Tracheal epithelial cell (primary cell): ENCODE measurements at places on chromosomes 1 and 21. TPM values are rescaled to one million over a fixed set of nuclear protein-coding genes. Genes with fewer than 3 reads are reported as not detected.

Gene CFHR1
- total RNA-seq, result not detected in 2 replicates

Gene REN
- total RNA-seq, result not detected in 2 replicates

Gene IGSF21
- total RNA-seq, result not detected in 2 replicates

Gene ASTN1
- total RNA-seq, result under 0.01 TPM in 1 of 2 replicates, not detected in the other

Gene HSPA6
- 0.85 and 24.3 TPM in 2 replicates for total RNA-seq

Gene HJV
- total RNA-seq, result not detected in 2 replicates

Gene DCDC2B
- total RNA-seq, result under 0.01 TPM in 1 of 2 replicates, not detected in the other

Gene CTSS
- total RNA-seq, result 1.7 and 19.0 TPM in 2 replicates

Gene PRAMEF4
- total RNA-seq, result not detected in 2 replicates

Gene NUF2
- 0.21 and 2.7 TPM in 2 replicates for total RNA-seq

Gene C1orf185
- total RNA-seq, result not detected in 2 replicates

Gene TMPRSS2
- 1.1 and 5.1 TPM in 2 replicates for total RNA-seq

Gene CD1E
- not detected in 2 replicates for total RNA-seq

Gene HSD17B7
- 28.2 and 30.3 TPM in 2 replicates for total RNA-seq

Gene EPHA8
- total RNA-seq, result not detected in 2 replicates

Gene NPR1
- total RNA-seq, result 0.48 TPM in 1 of 2 replicates, not detected in the other

Gene RAB7B
- total RNA-seq, result 4.6 and 7.2 TPM in 2 replicates

Gene PKLR
- total RNA-seq, result 0.24 TPM in 1 of 2 replicates, not detected in the other

Gene RGS8
- not detected in 2 replicates for total RNA-seq

Gene SH3BGR
- total RNA-seq, result 1.2 and 8.7 TPM in 2 replicates

Gene SPATA17
- total RNA-seq, result 0.96 and 1.1 TPM in 2 replicates

Gene S100A8
- total RNA-seq, result 19.4 and 185 TPM in 2 replicates

Gene BACE2
- 96.3 and 107 TPM in 2 replicates for total RNA-seq

Gene OR2G6
- not detected in 2 replicates for total RNA-seq

Gene WNT3A
- total RNA-seq, result under 0.01 TPM in 1 of 2 replicates, not detected in the other

Gene GPR37L1
- total RNA-seq, result under 0.01 TPM in 1 of 2 replicates, not detected in the other

Gene DAB1
- total RNA-seq, result not detected in 2 replicates

Gene S100A2
- 975 and 1,509 TPM in 2 replicates for total RNA-seq

Gene STUM
- total RNA-seq, result not detected in 2 replicates

Gene RNU1-2
- under 0.01 TPM in 2 replicates for total RNA-seq

Gene PPT1
- total RNA-seq, result 30.1 and 31.1 TPM in 2 replicates

Gene DENND2D
- 21.7 and 28.3 TPM in 2 replicates for total RNA-seq

Gene OXCT2
- 0.64 and 0.72 TPM in 2 replicates for total RNA-seq

Gene RBM11
- under 0.01 and 1.3 TPM in 2 replicates for total RNA-seq

Gene FCER1G
- not detected in 2 replicates for total RNA-seq

Gene RGS7
- not detected in 2 replicates for total RNA-seq

Gene NFASC
- total RNA-seq, result 0.85 and 0.96 TPM in 2 replicates

Gene PPM1J
- 5.1 and 7.2 TPM in 2 replicates for total RNA-seq

Gene LCE2B
- total RNA-seq, result not detected in 2 replicates

Gene FAM72C
- under 0.01 and 0.21 TPM in 2 replicates for total RNA-seq

Gene EXTL1
- under 0.01 TPM in 1 of 2 replicates, not detected in the other for total RNA-seq

Gene VASH2
- 0.24 TPM in 1 of 2 replicates, not detected in the other for total RNA-seq

Gene GBP1
- 4.7 and 79.5 TPM in 2 replicates for total RNA-seq

Gene SRGAP2B
- total RNA-seq, result 18.5 and 25.5 TPM in 2 replicates
